ENCODE measurements at places on chromosomes 12 and 14. TPM values are rescaled to one million over a fixed set of nuclear protein-coding genes. Genes with fewer than 3 reads are reported as not detected.

Gene TAS2R50
- 2.2 TPM for total RNA-seq

Gene C3AR1
- total RNA-seq, result not detected

Gene SIX1
- total RNA-seq, result 6.5 TPM

Gene PIK3C2G
- not detected for total RNA-seq

Gene GPR137C
- total RNA-seq, result 0.51 TPM

DNA sequence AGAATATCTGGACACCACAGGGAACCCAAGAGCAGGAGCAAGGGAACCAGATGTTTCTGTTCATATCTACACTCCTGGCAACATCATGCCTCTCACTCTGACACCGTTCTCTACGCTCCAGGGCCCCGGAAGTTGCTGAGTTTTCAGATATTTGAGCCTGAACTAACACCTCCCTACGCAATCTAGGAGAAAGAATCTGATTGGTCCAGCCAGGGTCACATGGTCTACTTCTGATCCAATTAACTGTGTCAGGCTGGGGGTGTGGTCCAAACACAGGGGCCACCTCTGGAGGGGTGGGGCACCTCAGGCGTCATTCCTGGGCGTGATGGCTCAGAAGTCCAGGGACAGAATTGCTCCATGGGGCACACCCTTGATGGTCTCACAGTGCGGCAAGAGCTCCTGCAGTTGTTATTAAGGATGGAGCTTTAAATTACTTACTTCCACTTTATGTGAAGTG lies 165.5 kb downstream of the PTPN11 start:
- peak; percentile 34 for DNase-seq

- DNase-seq, result no peak
Measured at GRCh38 chr14:85071447-85071846, 458.5 kb upstream of the FLRT2 start.

GRCh38 chr12:122643207-122643805 lies 59.9 kb downstream of the HCAR2 start:
- peak; percentile 12 for DNase-seq

GRCh38 chr12:80862531-80862930 lies 75.2 kb downstream of the LIN7A start:
- DNase-seq, result no peak

GRCh38 chr14:63229330-63230059 lies 25.3 kb downstream of the RHOJ start:
- no peak for DNase-seq

DNA sequence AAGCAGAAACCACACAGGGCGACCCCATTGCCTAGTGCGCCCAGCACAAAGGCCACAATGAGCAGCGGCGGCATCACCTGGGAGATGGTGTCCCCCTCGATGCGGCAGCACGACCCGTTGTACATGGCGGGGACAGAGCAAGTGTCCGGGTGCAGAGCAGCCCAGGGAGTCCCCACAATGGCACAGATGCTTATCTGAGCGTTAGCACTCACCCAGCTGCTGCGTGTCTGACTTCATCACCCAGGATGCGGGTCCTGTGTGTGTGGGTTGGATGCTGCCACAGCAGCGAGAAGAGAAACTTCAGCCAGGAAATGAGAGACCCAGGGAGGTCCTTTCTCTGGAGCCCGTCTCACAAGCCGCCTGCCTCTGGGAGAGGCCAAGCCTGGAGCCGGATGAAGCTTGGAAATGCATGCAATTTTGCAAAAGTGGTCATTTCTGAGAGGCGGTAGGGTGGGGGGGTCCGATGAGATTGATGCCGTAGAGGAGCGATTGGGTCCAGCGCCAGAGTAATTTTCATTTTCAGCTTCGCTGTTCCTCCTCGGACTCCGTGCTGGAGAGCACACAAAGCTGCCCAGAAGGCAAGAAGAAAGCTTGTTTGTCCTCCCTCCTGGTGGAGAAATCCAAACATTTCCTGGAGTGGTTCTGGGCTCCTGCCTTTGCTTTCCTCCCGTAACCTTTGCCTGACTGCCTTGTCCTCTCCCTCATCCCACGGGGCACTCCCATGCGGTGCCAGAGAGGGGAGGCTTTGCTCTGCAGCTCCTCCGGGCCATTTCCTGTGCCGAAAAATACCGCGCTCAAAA lies at the start of gene HCAR1:
TSS of gene HCAR1 (minus strand) at position 630 of the 800 bp plus-strand sequence. CDS start at position 125, 505 bp downstream.
- DNase-seq, result peak; percentile 40

DNA sequence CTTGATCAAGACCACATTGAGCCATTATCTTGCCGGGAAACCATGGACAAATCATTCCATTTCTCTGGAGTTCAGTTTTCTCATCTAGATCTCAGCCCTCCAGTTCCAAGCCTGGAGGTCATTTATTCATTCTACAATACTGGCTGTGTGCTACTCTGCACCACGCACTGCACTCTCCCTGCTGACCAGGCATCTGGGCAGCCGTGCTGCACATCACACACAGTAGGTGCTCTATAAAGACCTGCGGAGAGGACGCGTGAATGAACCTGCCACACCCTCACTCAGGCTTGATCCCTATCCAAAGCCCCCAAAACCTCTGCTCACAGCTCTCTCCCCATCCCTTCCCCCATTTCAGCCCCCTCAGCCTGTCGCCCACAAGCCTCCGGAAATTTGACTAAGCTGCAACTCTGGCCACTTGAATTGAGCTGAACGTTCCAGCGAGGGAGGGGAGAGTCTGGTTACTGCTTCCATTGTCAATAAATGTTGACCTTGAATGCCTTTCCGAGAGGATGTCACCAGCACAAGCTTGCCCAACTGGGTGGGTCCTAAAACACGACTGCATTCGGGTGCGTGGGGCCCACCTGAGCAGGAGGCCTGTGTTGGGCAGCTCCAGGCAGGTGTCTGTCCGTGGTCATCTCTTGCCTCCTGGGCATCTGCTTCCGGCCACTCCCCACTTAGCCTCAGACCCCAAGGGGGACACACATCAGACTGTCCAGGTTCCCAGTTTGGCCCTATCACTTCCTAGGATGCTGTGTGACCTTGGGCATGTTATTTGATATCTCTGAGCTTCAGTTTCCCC lies 17.8 kb downstream of the FAIM2 start:
- DNase-seq, result peak; percentile 47

DNA sequence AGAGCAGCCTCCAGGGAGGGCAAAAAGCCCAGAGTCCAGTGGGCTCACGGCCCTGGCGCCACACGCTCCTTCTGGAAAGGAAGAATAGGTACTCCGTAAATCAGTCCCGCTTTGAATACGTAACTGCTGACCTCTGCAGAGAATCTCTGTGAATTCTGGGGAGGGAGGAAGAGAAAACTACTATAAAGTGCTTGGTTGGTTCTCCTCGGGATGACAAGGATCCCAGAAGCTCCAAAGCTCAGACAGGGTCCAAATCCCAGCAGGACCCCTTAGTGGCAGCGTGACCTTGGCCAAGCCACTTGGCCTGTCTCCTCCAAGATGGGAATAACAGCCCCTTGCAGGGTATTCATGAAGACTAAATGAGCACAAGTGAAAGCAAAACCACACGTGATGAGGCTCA lies 31.7 kb downstream of the ANO2 start:
- no peak for DNase-seq

GRCh38 chr12:89829434-89829975 lies 120.9 kb upstream of the ATP2B1 start:
- no peak for DNase-seq

DNA sequence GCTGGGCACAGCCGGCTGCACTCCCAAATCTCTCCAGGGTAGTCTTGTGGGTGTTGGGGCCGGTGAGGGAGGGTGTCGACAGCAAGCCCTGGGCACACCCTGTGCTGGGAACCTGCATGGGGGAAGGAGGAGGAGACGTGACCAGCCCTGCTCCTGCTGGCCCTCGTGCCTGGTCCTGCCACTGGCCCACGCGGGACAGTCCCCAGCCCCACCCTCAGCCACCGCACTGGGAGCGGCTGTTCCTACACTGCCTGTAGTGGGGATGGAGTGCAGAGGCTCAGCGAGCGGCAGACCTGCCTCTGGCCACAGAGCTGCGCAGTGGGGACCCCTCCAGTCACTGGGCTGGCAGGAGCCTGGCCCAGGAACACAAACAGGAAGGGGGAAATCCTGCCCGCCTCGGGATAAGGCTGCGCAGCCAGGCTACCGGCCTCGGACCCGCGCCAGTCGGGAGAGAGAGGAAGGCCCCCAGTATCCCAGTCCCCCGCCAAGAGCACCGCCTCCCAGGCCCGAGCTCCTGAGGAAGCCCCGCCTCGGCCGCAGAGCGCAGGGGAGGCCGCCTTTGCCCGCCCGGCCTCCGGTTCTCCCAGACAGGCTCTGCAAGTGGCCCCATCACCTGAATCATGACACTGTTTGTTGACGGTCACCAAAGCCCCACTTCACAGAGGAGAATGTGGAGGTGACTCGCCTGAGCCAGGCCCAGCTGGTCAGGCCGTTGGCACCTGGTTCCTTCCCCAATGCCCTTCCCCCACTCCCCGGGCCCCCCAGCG lies 10.6 kb downstream of the AHNAK2 start:
- no peak for DNase-seq

DNA sequence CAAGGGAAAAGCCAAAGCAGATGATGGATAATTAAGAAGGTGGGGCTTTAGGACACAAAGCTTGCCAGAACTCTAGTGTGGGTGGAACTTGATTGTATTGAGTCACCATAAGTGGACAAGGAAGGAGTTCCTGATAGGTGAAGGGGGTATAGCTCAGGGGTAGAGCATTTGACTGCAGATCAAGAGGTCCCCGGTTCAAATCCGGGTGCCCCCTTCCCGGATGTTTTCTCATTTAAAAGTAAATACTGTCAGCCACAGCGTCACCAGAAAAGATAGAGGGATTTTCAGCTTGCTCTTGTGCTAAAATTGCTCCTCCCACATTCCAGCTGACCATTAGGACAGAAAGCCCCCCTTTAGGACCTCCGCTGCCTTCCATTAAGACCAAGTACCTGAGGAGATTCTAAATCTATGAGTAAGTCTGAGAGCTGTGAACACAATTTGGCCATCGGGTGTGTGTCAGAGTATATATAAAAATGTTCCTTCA lies 36.6 kb downstream of the DCAF4 start:
- DNase-seq, result peak; percentile 48

DNA sequence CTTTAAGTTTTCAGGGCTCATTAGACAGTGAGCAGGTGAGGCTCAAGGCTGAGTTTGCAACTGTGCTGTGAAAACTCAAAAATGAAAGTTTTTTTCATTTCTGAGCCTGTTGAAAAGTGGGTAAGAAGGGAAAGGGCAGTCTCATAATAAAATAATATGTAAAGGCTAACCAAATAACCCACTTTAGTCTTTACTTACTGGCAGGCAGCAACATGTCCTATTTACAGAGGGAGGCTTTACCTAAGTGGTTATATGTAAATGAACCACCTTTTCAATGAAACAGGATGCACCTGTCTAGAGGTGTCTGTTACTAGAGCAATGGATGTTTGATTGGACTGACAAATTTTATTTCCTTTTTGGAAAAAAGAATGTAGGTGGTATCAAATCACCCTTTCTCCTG lies 158.0 kb downstream of the ETV6 start:
- no peak for DNase-seq

DNA sequence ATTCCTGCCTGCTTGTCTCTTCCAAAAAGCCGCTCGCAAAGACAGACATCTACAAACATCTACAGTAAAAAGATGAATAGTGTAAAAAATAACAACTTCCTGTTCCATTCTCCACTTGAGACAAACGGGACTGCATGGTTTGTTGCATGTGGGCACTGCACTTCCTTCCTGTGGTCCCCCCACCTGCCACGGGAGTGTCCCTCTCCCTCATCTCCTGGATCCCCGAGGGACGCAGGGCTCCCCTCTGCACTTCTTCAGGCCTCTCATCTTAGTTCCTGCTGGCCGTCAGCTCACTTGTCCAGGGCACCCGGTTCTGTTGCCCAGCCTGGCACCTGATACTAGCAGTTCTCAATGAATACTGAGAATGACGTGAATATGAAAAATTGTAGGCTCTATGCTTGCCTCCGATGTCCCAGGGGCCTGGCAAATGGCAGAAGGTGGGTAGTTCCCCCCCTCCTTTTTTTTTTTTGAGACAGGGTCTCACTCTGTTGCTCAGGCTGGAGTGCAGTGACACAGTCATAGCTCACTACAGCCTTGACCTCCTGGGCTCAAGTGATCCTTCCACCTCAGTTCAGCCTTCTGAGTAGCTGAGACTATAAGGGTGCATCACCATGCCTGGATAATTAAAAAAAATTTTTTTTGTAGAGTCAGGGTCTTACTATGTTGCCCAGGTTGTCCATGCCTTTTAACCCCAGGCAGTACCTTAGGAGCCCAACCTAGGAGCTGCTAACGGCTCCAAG lies 3.5 kb upstream of the KLC1 start:
- no peak for DNase-seq

DNA sequence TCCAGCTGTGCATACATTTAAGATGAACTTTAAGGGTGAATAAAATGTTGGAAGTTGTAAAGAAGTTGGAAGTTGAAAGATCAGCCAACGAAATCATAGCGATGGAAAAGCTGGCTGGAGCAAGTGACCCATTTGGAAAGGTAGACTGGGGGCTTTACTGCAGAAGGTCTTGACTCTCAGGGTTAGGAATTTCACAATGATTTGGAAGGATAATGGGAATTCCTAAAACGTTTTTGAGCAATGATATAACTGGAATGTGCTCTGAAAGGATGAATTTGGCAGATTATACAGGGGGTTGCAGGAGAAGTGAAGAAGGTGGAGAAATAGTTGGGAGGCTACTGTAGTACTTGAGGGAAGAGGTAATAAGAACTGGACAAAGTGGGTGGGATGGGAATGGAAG lies 27.4 kb downstream of the EMP1 start:
- DNase-seq, result no peak

GRCh38 chr14:96698960-96699539 lies 98.1 kb upstream of the VRK1 start:
- DNase-seq, result no peak

DNA sequence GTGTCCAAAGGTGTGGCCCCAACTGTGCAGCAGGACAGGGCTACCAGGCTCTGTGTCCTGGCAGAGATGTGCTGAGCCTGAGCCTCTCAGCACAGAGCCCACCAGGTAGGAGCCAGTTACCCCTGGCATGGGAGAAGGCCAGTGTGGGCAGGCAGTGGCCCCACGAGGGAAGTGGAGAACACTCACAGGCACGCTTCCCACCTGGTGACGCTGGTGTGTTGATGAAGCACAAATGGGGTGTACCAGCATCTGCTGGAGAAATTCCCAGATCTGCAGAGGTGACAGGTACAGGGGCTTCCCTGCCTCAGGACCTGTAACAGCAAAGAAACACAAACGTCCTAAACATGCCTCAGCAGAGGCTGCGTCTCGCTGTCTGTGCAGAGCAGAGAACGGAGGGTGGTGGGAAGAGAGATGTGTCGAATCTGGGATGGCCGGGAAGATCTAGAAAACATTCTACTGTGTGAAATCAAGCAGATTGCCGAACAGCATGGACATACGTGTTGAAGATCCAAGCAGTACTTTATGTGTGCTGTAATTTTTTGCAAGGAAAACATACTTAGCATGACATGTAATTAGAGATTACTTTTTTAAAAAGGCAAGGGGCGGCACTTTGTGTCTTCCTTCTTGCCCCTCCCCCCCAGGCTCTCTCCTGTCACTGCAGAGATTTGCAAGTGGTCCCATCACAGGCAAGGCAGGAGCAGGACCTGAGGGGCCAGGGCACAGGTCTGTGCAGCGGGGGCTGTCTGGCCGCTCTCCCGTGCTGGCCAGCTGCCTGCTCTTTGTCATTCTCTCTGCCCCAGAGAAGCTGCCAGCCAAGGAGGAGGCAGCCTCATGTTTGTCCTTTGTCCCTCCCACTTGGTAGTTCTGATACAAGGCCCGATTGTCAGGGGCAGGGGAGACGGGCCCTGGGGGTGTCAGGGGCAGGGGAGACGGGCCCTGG lies 17.3 kb downstream of the HIP1R start:
- no peak for DNase-seq
